DMS53 (cell line): ENCODE measurements at places on chromosomes 7 and 10.

DNA sequence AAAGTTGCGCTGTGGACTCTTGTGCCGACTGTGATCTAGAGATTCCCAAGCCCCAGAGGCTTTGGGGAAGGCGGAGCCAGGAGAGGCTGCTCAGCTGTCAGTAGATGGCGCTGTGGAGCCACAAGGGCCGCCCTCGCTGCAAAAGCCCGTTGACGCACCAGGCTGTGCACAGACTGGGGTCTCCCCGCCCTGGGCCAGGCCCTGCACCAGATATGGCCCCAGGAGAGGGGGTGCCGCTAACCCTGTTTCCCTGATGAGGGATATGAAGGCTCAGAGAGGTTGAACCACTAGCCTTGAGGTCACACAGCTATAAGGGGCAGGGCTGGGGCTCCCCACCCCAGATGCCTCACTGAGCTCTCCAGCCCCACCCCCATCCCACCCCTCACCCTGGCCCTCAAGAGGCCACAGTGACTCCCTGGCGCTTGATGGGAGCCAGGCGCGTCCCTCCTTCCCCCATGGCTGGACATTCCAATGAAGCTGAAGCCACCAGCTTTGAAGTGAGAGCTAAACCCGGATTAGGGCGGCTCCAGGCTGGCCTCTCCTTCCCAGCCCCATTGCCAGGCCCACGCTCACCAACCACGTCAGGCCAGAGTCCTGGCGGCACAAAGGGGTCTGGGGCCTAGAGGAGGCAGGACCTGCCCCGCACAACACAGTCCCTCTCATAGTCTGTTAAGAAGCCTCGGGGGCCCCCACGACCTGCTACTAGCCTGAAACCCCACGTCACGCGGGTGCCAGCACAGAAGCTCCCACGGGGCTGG is 26.4 kb downstream of the MYL10 start:
- peak; percentile 80 for DNase-seq

DNA sequence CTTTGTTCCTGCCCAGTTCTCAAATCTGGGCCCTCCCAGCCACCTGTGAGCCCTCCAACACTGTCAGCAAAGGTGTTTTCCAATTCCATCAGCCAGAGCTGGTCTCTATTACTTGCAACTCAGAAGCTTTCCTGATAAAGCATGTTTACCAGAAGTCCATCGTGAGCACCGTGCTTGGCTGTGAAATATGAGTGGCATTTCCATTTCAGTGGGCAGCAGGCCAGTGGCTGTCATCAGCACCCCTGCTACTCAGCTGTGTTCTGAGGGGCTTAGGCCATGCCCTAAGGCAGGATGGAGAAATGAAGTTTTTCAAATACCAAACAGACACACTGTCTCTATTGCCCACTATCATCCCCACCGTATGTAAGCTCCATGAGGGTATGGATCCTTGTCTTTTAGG is 12.7 kb upstream of the BNIP3 start:
- DNase-seq: no peak

DNA sequence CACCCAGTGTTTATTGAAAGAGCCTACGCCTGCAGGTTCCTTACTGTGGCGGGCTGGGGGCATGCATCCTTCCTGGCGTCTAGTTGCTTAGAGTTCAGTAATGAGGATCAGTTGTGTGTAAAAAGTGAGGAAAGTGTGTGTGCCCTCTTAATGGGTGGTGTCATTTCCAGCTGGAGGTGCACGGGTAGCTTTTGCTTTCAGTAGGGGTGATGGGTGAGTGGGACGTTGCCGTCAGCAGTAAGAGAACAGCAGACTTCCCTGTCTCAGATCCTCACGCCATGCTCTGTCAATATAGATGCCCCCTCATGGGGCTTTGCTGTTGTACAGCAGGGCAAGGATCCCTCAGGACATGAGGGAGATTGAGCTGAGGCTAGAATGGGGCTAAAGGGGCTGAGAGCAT is 352.6 kb upstream of the GALNT17 start:
- DNase-seq: no peak

DNA sequence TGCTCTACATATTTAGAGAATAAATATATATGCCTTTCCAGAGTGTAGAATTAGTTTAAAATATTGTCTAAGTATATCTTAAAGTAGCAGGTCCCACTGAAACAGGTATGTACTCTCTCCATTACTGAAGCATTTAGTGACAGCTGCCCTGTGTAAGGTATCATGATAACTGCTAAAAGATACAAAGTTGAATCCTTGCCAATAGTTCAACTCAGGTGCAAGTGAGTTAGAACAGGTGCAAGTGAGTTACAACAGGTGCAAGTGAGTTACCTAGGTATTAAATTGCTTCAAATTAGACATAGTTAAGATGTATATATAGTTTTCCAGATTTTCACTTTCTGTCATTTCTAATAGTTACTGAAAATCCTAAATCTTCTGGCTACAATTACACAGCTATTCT is 119.1 kb downstream of the CNOT4 start:
- DNase-seq: peak; percentile 64

GRCh38 chr7:25308246-25308645 is 80.0 kb upstream of the NPVF start:
- no peak for DNase-seq

DNA sequence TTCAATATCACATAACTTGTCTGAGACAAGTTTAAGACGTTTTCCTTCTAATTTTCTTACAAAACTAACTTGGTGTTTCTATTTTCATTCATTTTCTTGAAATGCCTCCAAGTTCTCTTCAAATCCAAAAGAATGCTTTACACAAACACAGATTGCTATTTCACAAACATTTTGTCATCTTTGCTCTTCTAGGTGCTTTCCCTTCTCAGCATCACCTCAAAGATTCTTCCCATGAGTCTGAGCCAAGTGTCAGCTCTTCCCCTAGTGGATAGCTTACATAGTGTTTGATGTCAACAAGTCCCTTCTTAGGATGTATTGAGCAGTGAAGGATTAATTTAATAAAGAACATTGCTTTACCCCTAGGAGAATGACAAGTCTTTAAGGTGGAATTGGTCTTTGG is 38.1 kb upstream of the SEMA3A start:
- peak; percentile 24 for DNase-seq

DNA sequence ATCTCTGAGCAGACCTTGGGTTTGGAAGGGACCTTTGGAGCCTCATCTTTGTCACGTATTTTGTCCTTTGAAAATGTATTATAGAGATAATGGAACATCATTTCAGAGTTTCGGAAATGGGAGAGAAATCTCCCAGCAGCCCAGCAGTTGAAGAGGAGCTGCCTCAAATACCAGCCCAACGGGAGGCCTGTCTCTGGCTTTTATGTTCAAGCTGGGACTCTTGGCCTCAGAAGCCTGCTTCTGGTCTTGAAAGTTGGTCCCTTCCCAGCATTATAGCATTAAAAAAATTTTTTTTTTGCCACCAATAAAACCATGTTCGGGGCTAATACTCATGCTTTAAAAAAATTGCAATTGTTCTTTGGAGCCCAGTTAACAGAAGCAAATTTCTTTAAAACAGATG is 73.4 kb upstream of the CTBP2 start:
- no peak for DNase-seq

DNA sequence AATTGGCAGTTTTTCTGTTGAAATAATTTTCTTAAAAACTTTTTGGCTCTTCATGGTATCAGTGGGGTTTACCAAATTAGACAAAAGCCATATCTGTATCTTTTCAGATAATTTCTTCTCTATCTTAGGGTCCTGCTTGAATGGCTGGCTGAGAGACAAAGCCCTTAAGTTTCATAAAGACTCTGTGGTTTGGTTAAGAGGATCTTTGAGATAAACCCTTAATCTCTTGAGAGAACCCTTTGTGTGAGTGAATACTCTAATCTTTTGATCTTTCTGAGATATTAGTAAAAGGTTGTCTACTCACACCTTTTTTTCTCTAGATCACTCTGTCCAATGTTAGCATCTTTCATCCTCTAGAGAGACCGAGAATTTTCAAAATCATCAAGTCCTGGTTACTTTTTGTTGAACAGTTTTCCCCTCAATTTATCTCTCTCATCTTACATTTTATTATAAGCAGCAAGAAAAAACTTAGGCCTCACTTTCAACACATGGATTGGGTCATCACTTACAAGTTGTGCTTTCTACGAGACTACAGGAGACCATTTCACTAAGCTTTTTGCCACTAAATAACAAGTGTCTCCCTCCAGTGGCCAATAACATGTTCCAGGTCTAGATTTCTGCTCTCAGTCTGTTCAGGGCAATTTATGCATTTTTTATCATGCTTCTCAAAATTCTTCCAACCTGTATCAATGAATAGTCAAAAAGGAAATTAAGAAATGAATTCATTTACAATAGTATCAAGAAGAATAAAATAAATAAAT is 28.4 kb downstream of the DNAJC9 start:
- DNase-seq: peak; percentile 41

GRCh38 chr7:157528785-157529341 is 192.1 kb downstream of the DNAJB6 start:
- DNase-seq: no peak

- no peak for DNase-seq
Measured at GRCh38 chr7:27663989-27664331, 1.3 kb upstream of the HIBADH start.

DNA sequence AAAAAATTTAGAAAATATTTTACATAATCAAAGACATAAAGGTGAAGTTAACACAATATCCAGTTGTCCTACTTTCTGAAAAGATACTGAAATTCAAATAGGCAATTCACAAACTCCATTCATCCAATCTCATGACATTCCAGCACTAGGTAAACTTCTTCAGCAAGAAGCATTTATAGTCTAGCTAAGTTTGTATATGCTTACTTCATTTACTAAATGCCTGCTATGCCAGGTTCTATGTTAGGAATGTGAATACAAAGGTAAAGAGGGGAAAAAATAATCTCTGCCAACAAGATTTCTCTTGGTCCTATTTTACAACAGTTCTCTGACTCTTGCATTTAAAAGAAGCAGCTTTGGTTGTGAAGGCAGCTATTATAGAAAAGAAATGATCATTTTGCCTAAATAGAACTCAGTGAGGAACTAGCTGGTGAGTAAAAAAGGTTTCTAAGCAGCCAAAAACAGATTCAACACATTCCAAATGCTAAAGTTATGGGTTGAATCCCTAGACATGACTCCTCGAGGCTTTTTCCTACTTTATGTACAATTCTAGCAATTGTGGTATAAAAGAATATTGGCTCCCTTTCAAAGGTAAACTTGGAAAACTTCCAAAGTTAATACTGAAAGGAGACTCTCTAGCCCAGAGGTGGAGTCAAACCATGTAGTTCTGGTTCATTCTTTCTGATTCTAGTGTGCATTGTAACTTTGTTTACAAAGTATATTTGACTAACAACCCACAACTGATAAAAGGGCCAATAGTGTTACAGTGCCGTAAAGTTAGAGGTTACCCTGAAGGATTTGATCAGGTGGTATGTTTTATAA is 30.9 kb upstream of the KLHL7 start:
- peak; percentile 80 for DNase-seq

DNA sequence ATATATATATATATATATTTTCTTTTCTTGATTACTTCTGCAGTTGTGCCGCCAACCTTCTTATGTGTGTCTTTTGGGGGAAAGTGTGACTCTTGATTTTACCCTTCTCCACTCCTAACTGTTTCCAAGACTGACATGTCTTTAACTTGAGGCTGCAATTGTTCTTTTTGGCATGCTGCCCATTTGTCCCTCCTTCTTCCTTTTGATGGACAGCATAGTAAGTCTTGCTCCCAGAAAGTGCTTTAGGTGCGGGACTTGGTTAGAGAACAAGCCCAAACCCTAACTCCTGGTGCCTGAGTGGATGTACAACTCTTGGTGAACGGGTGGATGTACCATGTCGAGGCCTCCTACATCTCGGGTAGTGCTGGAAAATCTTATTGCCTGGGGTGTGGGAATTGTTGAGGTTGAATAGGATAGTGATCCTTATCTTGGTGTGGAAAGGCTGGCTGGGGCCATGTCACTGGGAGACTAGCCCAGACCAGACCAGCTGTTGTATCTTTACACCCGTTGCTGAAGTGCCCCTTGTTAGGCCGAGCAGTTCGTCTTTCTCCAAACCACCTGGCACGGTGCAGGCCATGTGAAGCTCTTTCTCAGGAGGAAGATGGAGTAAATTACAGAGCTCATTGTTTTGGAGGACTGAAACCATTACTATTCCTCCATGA is 16.3 kb downstream of the TCF7L2 start:
- DNase-seq: no peak

GRCh38 chr10:22740180-22740579 is 25.8 kb upstream of the PIP4K2A start:
- DNase-seq: peak; percentile 19

DNA sequence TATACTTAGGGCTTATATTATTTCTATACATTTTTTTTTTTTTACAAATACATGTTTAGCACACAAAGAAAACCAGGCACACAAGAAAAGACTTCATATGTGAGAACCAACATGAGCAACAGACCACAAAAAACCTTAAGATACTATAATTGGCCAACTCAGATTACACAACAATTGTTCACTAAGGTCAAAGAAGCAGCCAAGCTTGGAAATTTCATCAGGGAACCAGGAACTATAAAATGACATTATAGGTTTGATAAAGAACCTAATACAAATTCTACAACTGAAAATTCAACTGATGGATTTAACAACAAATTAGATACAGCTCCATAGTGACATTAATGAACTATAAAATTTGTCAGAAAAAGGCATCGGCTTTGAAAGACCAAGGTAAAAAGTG is 4.4 kb upstream of the LUC7L2 start:
- DNase-seq: no peak

DNA sequence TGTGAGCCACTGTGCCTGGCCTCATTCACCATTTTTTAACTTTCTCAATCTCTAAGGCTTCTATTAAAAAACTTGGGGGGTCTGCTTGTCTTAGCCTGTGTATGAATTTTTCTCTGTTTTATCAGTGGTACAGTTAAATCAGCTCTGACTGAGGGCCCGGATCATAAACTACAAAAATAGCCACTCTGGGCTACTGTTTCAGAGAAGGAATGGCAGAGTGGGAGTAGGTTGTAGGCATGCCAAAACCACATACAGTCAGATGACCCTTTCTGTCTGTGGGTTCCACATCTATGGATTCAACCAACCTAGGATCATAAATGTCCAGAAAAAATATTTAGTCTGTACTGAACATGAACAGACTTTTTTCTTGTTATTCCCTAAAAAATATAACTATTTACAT is 21.3 kb downstream of the TBC1D12 start:
- no peak for DNase-seq

DNA sequence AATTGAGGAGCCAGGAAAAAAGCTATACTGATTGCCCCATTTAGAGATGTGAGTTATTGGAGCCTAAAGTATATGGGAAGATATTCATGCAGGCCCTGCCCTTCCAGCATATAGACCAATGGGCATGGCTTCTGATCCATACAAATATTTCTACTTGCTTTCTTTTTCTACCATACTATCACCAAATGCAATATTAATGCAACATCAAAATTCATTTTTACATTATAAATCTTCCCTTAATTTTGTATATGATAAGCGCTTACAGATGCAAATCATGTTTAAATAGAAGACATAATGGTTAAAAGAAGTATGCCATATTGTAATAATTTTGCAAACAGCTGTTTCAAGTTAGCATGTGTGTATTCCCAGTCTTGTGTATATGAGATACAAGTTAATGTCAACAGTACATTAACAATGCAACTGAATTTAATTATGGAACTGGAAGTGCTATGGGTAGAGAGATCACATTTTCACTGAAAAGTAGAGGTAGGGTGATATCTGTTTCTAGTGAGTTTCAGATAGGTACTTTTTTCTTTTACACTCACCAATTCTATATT is 24.6 kb upstream of the WNT16 start:
- no peak for DNase-seq

GRCh38 chr7:80415522-80415921 is 96.3 kb downstream of the GNAT3 start:
- DNase-seq: no peak

GRCh38 chr7:5094641-5095040 is 49.0 kb downstream of the RBAK start:
- DNase-seq: peak; percentile 45

- DNase-seq: no peak
Measured at GRCh38 chr10:48595539-48595932, 9.3 kb downstream of the ARHGAP22 start.

- DNase-seq: no peak
Measured at GRCh38 chr7:28953633-28954032, 4.5 kb downstream of the TRIL start.
